Pancreas (tissue), 10 donors: ENCODE measurements at places on chromosomes 7 and 10. TPM values are rescaled to one million over a fixed set of nuclear protein-coding genes. Genes with fewer than 3 reads are reported as not detected.
A peak's percentile ranks its signal among the peaks of the same experiment; 100 is the strongest.

DNA sequence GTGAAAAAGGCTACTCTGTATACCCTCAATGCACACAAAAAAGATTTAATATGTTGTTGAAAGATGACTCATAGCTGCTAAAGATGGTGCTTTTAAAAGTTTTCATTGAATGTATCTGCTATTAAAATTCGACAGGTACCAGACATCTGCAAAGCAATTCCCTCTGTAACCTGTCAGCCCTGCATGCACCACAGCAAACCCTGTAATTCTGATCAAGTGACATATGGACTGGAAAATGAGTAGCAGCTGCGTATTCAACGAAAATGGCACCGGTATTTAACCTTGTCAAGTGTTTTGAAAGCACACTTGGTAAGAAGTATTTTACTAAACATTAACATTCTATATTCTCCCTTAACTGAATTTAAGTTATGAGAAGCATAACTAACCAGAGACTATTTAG, 58.2 kb upstream of the PTPRN2 start:
- peaks cover 10% of the 10 kb centered on the region for H3K4me1 ChIP-seq
- no peak overlapping the region for H3K4me3 ChIP-seq
- DNase-seq, result no peak
- no peak overlapping the region for H3K27ac ChIP-seq

ACHE gene
- 10.9 TPM for total RNA-seq

- H3K36me3 ChIP-seq, result no peaks in the 10 kb centered on the region
- H3K4me1 ChIP-seq, result no peaks in the 10 kb centered on the region
- DNase-seq, result no peak
- H3K4me3 ChIP-seq, result no peak overlapping the region
These were observed 33.7 kb downstream of the CFAP58 start for GRCh38 chr10:104387130-104387888.

NKX6-2 gene
- not detected for total RNA-seq

PRKRIP1 gene
- 12.0 TPM for total RNA-seq

DNA sequence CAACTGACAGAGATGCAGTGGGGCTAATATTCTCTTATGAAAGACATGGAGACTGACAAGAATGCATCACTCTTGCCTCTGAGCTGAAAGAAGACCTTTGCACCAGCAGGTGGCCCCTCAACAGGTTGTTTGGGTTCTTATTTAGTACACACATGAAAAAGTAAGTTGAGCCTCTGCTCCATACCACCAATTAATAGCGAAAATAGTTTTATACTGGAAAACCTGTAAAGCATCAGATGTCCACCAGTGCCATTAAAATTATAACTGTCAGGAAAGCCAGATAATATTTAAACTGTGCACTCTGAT, 26.3 kb upstream of the FAM13C start:
- no peak for DNase-seq
- no peak overlapping the region for H3K27ac ChIP-seq
- no peaks in the 10 kb centered on the region for H3K36me3 ChIP-seq
- no peaks in the 10 kb centered on the region for H3K27me3 ChIP-seq
- no peaks in the 10 kb centered on the region for H3K4me1 ChIP-seq

GRCh38 chr10:125124907-125125306, 35.5 kb downstream of the CTBP2 start:
- H3K27ac ChIP-seq, result no peak overlapping the region
- no peak for DNase-seq
- H3K27me3 ChIP-seq, result no peaks in the 10 kb centered on the region
- H3K36me3 ChIP-seq, result no peaks in the 10 kb centered on the region
- no peak overlapping the region for H3K4me3 ChIP-seq

DNA sequence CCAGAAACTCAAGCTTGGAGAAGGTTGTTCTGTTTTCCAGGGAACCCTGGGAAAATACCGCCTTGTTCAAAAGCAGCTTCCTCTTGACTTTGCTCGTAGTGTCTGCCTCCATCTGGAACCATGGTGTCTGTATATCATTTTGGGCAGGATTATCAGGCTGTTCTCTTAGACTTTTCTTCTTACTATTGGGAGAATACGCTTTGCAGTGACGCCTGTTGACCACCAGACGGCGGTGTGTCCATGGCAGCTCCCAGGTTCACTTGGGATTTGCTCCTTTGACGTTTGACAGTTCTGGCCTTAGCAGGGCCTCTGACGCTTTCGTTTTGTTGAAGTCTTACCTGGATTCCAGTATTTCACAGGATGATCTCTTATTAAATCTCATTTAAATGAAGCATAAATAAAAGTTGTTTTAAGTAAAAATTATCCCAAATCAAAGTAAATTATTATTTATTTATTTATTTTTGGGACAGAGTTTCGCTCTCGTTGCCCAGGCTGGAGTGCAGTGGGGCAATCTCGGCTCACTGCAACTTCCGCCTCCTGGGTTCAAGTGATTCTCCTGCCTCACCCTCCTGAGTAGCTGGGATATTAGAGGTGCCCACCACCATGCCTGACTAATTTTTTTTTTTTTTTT, 41.8 kb upstream of the GJD4 start:
- H3K4me3 ChIP-seq, result no peak overlapping the region
- H3K27me3 ChIP-seq, result no peaks in the 10 kb centered on the region
- DNase-seq, result peak; percentile 12
- no peaks in the 10 kb centered on the region for H3K4me1 ChIP-seq
- H3K27ac ChIP-seq, result no peak overlapping the region

DNA sequence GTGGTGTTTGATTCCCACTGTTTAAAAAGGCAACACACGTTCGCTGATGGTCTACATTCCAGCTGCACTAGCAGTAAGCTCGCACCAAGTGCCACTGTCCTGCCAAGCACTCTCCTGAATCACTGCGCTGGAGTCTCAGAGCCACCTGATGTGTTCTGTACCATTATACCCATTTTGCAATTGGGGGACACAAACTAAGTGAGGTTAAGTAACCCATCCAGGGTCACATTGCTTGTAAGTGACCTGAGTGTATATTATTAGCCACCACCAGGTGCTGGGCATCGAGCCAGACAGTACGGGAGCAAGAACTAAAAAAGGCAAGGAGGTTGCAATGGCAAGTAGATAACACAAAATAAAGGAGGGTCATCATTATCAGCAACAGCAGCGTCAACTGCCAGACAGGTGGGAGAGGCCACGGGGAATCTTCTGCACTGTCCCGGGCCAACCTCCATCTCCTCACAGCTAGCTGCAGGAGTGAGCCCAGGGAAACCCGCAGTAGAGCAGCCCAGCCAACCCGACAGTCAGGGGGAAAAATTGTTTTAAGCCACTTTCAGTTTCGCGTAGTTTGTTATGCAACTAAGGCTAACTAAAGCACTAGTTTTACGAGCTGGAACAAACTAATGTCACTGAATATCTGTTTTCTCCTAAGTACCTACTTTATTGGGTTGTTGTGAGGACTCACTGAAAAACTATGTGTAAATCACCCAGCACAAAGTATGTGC, 712 bp upstream of the CPVL start:
- H3K27me3 ChIP-seq, result no peaks in the 10 kb centered on the region
- H3K4me3 ChIP-seq, result no peak overlapping the region
- no peaks in the 10 kb centered on the region for H3K36me3 ChIP-seq

GRCh38 chr7:116213361-116214130, 3.2 kb downstream of the TES start:
- no peak overlapping the region for H3K27ac ChIP-seq
- H3K27me3 ChIP-seq, result no peaks in the 10 kb centered on the region
- no peak overlapping the region for H3K4me3 ChIP-seq
- H3K4me1 ChIP-seq, result peaks cover 25% of the 10 kb centered on the region

- no peaks in the 10 kb centered on the region for H3K4me1 ChIP-seq
- H3K27ac ChIP-seq, result no peak overlapping the region
- DNase-seq, result no peak
- no peaks in the 10 kb centered on the region for H3K27me3 ChIP-seq
- H3K36me3 ChIP-seq, result no peaks in the 10 kb centered on the region
These were observed 81.8 kb downstream of the PTPN20 start for GRCh38 chr10:46992803-46993561.

GJD4 gene
- total RNA-seq, result not detected

GRCh38 chr10:78600121-78600665, 468.6 kb upstream of the ZMIZ1 start:
- no peak overlapping the region for H3K4me3 ChIP-seq
- H3K4me1 ChIP-seq, result no peaks in the 10 kb centered on the region
- no peaks in the 10 kb centered on the region for H3K36me3 ChIP-seq
- no peak for DNase-seq
- no peaks in the 10 kb centered on the region for H3K27me3 ChIP-seq

USP54 gene
- total RNA-seq, result 39.1 TPM

CDK1 gene
- 0.35 TPM for total RNA-seq

TAS2R4 gene
- total RNA-seq, result 0.75 TPM

GRCh38 chr7:139936760-139937310, 107.8 kb downstream of the TBXAS1 start:
- no peaks in the 10 kb centered on the region for H3K36me3 ChIP-seq
- H3K4me3 ChIP-seq, result no peak overlapping the region
- no peaks in the 10 kb centered on the region for H3K4me1 ChIP-seq
- DNase-seq, result no peak
- no peak overlapping the region for H3K27ac ChIP-seq
